ENCODE measurements at places on chromosomes 6 and 20.
A peak's percentile ranks its signal among the peaks of the same experiment; 100 is the strongest.

GRCh38 chr6:167829513-167829912 lies 2.8 kb downstream of the AFDN start:
- DNase-seq = peak; percentile 36

- DNase-seq = no peak
Measured at GRCh38 chr20:43748274-43748673, 21.5 kb upstream of the GTSF1L start.

DNA sequence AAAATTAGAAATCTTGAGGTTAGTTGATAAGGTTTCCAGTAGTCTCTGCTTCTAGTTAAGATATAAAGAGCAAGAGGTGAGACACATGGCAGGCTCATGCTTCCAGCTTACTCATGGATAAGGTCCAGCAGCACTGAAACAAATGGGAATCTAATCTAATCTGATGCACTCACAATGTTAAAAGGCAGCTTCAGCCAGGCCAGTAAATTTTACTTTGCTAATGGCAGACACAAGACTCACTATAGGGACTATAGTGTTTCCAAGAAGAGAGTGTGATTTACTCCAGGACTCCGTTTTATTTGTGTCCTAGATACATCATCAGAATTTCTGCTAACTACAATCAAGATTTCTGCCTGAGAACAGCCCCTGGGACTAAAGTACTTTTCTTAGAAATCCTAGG lies 324.8 kb downstream of the SMOC2 start:
- no peak for DNase-seq

DNA sequence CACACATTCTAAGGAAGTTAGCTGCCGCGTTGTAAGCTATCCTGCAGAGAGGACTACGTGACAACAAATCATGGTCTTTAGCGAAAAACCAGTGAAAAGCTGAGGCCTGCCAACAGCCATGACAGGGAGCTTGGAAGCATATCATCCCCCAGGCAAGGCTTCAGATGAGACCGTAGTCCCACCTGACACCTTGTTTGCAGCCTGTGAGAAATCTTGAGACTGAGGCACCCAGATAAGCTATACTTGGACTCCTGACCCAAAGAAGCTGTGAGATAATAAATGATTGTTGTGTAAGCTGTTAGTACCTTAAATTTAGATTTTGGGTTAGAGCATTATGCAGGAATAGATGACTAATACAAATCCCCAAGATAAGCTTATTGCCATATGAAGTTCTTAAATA lies 45.4 kb upstream of the SENP6 start:
- DNase-seq = no peak

DNA sequence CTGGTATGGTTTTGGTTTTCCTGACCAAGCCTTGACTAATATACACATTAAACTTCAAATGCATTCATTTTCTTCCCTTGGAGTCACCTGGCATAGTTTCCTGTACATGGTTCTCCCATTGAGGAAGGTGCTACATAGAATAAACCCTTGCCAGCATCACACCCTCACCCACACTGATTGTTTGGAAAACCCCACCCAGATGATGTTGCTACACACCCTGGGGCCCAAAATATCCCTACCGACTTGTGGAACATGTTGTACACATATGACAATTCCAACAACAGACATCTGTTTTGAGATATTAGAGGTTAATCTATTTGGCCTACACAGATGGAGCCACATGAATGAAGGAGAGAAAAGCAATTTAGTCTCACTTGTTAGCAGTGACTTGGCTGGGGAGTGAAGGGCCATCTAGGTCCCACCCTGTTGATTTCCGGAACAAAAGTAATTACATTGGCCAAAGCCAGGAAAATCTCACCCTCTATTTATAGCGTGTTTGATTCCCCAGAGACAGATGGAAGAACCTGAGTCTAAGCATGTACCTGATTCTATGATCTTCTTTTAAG lies 606.0 kb upstream of the BTBD3 start:
- no peak for DNase-seq

DNA sequence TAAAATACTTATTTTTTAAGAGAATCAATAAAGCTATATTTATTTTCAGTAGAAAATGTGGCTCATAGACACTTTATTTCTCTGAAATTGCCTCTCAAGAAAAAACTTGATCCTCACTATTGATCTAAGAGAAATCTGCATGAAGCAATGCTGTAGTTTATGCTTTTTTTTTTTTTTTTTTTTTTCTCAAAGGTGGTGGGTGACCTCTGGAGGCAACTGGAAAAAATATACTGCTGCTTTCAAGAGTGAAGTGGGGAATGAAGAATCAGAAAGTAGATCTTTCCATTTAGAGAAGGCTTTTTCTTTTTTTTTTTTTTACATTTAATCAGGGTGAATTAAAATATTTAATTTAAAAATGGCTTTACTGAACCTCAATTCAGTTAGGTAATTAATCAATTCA lies 169.3 kb downstream of the SLC16A10 start:
- peak; percentile 48 for DNase-seq

All from M059J (cell line).